Hepatocyte (in vitro differentiated cells): ENCODE measurements at places on chromosomes 1 and 21. TPM values are rescaled to one million over a fixed set of nuclear protein-coding genes. Genes with fewer than 3 reads are reported as not detected.

DNA sequence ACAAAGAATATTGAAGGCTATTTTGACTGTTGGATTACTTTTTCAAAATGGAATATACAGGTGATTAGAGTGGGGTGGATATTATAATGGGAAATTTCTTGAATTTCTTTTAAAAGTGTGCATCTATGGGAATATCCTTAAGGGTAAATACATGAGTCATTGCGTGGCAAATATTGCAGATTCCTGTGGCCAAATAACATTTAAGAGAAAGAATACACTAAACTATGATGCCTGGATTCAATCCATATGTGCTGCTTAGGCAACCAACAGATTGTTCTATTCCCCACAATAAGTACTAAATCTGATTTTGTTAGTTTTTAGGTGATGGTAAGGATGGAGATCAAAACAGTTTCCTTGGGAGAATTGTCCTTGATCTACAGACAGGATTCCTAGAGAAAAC is 119.5 kb downstream of the HMCN1 start:
- DNase-seq = no peak

- DNase-seq = no peak
These were observed 3.5 kb upstream of the OR11L1 start for GRCh38 chr1:247845011-247845692.

DNA sequence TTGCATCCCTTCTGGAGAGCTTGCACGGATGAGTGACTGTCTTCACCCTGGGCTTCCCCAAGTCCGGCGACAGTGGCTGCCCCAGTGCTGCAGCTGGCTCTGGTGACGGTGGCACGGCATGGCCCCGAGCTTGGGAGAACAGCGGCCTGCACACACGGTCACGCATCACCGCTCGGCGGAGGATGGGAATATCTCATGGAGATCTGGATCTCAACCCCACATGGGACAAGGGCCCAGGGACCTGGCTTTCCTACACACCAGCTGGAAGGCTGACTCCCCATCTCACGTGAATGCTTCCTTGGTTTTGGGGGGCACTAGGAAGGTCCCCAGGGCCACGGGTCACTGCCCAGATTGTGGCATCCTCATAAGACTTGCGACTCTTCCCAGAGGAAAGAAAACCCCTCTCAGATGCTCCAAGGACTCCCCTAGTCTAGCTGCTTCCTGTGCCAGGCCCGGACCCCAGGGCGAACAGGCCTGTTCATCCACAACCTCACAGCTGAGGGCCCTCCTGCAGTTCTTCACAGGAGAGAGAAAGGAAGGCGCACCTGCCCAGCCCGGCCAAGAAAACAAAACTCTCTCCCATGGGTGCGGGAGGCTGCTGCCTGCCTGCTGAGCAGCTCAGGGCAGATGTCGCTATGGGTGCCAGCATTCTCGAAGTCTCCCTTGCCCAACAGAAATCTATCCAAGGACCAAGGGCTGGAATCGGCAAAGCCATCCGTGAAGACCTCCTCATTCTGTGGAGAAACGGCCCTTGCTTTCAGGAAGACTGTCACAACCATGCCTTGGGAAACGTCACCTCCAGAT is 9.9 kb downstream of the CFAP410 start:
- DNase-seq = no peak

- no peak for DNase-seq
These were observed 127.9 kb downstream of the TIAM1 start for GRCh38 chr21:31216206-31216605.

DNA sequence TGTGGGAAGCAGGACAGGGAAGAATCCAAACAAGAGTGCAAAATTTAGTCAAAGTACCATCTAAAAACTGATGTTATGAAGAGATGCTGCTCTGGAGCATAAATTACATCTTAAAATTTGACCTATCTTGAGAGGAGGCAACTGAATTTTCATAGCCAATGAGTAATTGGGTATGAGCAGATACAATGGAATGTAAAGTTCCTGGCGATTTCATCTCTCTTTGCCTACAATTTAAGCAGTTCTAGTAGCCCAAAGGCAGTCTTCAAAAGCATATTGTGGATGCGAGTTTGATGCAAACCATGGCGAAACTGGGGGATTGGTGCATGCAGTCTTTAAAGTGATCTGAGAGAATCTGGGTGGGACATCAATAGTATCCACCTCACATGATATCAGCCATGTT is 1265.9 kb downstream of the BRINP3 start:
- no peak for DNase-seq

DNA sequence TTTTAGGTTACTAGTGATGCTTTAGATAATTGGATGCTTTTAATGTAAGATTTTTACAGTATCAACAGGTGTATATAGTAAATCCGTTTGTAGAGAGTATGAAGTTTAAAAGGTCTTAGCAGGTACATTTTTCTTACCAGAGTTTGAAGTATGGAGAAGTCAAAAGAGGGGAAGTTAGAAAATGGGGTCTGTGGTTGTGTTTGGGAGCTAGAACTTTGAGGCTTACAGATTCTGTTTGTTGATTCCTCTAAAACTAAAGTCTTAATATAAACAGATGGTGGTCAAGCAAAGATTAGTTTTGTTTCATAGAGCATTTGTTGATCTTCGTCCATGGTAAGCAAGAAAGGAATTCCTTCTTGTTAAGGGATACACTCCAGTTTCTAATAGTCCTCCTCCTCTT is 35.8 kb downstream of the CDC42 start:
- DNase-seq = no peak

DNA sequence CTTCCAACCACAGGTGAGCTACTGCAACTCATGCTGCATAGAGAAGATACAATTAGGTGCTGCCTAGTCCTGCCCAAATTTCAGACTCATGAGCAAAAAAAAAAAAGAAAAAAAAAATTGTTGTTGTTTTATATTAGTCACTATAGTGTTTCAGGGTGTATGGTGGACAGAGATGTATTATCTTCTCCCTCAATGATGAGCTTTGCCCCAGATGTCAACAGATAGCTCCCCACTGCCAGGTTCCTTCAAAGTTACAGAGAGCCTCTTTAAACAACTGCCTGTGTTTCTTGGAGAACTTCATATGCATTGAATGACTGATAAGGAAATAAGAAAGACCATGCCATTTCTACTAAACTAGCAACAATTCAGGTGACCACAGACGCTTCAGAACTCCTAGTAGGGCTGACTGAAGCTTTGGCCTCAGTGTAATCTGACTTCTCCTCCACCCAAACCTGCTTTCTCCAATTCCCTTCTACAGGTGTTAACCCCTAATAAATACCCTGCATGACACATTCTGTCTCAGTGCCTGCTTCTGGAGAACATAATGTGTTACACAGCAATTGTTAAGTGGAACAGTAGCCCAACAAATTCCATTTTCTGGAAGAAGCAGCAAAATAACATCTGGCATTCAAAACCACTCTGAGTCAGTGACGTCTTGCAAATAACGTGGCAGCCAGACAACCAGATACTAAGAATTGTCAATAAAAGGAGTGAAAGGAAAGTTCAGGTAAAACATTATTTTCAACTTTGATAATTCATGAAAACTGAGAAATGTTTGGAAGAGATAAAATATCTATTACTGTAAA is 147.7 kb downstream of the CDC42BPA start:
- no peak for DNase-seq

DNA sequence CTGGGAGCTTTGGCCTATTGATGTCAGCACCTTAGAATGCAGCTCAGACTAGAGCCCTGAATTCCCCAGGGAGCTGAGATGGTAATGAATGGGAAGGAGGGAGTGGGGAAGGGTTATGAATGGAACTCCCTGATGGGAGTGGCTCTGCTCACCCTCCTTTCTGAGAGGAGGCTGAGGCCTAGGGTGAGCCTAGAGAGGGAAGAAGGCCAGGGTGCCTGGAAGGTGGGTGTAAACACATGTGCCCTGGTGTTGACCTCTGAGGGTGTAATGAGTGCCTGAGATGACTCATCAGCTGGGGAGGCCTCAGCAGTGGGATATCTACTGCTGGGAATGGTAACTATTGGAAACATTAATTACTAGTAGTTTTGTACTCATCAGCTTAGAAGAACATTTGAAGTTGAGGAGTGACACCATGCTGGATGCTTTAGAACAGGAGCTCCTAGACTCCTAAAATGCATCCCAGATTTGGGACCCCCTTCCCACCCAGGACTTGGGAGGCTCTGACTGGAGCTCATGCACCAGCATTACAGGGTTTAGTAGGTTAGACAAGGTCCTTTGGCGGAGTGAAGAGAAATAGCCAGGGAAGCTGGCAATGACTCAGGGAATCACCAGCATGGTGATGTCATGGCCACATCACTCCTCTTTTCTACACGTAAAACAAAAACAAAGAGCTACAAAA is 16.0 kb upstream of the PIGV start:
- peak; percentile 81 for DNase-seq

DNA sequence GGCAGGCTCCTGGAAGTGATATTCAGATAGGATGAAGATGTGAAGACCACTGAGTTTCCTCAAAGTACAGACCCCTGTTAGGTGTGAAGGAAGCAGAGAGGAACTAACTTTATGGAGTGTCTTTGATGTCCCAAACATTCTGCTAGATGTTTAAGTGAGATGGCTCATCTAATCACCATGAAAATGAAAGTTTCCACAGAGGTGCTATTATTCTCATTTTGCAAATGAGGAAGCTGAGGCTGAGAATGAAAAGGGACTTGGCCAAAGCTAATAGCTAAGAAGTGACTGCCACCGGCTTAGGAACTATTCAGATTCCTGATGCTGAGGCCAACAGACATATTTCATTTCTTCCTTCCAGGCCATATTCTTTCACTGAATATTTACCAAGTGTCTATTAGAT is 45.9 kb upstream of the WLS start:
- no peak for DNase-seq

- no peak for DNase-seq
These were observed 24.4 kb downstream of the FUBP1 start for GRCh38 chr1:77954521-77954920.

- peak; percentile 93 for DNase-seq
These were observed 610 bp upstream of the HES4 start for GRCh38 chr1:1000357-1001056.

GRCh38 chr1:162016631-162017030 is 7.0 kb downstream of the OLFML2B start:
- no peak for DNase-seq

DNA sequence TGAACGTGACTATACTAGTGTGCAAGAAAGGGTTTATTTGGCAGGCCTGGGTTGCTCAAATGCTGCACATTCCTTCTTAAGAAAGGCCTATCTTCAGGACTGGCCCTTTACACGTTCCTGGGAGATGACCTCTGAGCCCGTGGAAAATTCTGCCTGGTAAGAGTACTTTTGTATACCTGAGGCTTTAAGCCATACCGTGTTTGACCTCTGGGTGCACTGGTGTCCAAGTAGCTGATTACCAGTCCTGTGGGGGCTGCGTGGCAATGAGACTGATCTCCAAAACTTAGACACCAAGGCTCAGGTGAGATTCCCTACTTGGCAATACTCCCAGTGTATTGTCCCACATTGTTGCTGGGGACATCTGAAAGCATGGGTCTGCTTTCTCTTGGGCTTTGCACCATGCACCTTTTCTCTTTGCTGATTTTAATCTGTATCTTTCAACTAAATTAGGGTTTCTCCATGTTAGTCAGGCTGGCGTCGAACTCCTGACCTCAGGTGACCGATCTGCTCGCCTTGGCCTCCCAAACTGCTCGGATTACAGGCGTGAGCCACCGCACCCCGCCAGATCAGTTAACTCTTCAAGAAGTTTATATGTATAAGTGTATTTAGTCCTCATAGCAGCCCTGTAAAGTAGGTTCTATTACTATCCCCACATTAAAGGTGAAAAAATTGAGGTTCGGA is 44.5 kb downstream of the TRIM33 start:
- DNase-seq = peak; percentile 58

DNA sequence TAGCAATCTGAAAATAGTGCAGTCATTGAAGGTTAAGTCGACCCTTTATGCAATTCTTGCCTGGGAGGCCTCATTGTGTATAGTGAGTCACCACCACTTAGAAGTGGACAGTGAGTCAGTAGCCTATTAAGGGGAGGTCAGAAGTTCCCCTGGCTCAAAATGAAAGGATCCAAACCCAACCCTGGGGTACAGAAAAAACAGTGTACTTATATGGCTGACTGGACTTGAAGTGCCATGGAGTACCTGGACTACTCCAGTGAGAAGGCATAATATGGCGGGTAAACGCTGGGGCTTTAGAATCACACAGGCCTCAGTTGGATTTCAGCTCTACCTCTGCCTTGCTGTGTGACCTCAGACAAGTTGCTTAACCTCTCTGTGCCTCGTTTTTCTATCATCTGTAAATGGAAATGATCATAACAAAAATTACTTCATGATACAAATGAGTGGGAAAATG is 2.2 kb upstream of the BCL9 start:
- peak; percentile 79 for DNase-seq

Gene SPRR2E
- not detected in 2 replicates for total RNA-seq

Gene FCER1G
- total RNA-seq = 1.1 and 4.3 TPM in 2 replicates

Gene SHE
- total RNA-seq = 0.32 and 0.60 TPM in 2 replicates
